ENCODE measurements at places on chromosomes 4 and X. TPM values are rescaled to one million over a fixed set of nuclear protein-coding genes. Genes with fewer than 3 reads are reported as not detected.

- DNase-seq, result no peak
Observed at GRCh38 chr4:53196882-53197771, 168.7 kb downstream of the SCFD2 start.

NCAPG gene
- total RNA-seq, result 0.97 TPM

- peak; percentile 67 for DNase-seq
Observed at GRCh38 chr4:112523008-112523721, 7.2 kb upstream of the NEUROG2 start.

GABRG1 gene
- total RNA-seq, result not detected

VBP1 gene
- total RNA-seq, result 62.2 TPM

DNA sequence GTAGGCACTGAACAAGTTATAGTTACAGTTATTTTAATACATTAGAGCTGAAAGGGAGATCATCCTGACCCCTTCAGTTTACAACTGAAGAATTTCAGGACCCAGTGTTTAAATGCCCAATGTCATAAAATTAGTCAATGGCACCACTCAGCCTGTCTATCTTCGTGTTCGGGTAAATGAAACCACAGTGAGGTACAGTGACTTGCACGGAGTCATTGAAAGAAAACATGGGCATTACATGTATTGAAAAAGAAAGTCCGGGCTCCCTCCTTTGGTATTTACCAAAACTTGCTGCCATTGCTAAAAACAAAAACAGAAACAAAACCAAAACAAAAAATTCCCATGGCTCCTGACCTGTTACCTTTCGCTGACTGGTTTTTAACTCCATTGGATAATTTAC lies 131.7 kb downstream of the SH2D1A start:
- DNase-seq, result no peak

DNA sequence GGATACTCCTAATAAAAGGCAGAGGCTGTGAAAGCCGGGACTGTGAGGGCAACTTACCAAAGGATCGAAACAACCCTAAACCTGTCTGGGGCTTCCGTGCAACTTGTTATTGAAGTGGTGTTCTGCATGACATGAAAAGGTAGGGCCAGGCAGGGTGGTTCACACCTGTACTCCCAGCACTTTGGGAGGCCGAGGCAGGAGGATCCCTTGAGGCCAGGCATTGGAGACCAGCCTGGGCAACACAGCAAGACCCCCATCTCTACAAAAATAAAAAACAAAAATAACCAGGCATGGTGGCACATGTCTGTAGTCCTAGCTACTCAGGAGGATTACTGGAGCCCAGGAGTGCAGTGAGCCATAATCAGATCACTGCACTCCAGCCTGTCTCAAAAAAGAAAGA lies 12.3 kb downstream of the CASP3 start:
- DNase-seq, result no peak

GRCh38 chr4:152255437-152255836 lies 280.5 kb downstream of the FBXW7 start:
- no peak for DNase-seq

TAF7L gene
- not detected for total RNA-seq

- no peak for DNase-seq
Observed at GRCh38 chrX:122572461-122572860, 611.6 kb upstream of the GRIA3 start.

GRCh38 chr4:3786196-3786869 lies 20.1 kb downstream of the ADRA2C start:
- no peak for DNase-seq

AWAT1 gene
- not detected for total RNA-seq

GRCh38 chr4:122959981-122960610 lies 37.7 kb upstream of the NUDT6 start:
- no peak for DNase-seq

DNA sequence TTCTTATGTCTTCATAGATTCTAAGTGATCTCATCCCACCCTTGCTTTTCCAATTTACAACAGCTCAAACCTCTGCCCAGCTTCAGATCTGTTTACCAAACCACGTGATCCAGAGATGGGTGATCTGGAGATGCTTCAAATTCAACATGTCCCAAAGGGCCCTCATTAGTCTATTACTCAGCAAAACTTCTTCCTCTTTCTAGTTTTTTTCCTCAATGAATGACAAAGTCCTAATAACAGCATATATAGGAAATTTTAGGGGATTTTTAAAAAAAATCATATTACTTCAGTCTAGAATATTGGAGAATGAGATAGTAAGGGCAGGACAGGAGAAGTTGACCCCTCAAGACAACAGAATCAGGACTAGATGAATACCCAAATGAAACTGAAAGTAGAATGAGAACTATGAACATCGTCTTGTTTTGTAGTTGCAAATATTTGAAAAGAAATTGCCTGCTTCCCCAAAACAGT lies 127.1 kb downstream of the CFAP299 start:
- no peak for DNase-seq

GRCh38 chrX:9847071-9847470 lies 60.8 kb downstream of the SHROOM2 start:
- no peak for DNase-seq

DNA sequence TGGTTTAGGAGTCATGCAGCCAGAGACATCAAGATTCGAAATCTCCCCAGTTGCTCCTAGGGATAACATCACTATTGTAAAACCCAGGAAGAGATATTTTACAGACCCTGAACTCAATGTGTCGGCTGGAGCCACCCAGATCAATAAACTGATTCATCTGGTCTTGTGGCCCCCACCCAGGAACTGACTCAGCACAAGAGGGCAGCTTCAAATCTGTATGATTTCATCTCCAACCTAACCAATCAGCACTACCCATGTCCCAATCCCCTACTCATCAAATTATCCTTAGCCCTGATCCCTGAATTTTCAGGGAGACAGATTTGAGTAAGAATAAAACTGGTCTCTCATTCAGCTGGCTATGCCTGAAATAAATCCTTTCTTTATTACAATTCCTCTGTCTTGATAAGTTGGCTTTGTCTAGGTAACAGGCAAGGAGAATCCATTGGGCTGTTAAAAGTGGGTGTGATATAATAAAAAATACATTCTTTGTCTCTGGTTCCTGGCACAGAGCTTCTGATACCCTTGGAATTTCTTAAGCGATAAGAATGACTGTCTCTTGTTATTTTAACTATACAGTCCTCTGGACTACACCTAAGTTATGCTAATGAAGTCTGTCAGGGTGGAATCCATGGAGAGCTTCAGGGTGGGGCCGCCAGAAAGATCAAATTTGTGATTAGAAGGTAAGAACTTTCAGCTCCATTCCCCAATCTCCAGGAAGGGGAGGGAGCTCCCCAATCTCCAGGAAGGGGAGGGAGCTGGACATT lies 44.3 kb upstream of the TNIP3 start:
- DNase-seq, result no peak

CT45A3 gene
- not detected for total RNA-seq

GRCh38 chr4:185573651-185574199 lies 38.4 kb upstream of the PDLIM3 start:
- no peak for DNase-seq
